ENCODE measurements at places on chromosomes 1 and 21.

- DNase-seq, result no peak
These were observed 13.1 kb upstream of the CASQ1 start for GRCh38 chr1:160177231-160177630.

- peak; percentile 65 for DNase-seq
These were observed 12.4 kb downstream of the SKI start for GRCh38 chr1:2240270-2241156.

GRCh38 chr1:21143752-21144151 is 32.9 kb downstream of the EIF4G3 start:
- DNase-seq, result no peak

DNA sequence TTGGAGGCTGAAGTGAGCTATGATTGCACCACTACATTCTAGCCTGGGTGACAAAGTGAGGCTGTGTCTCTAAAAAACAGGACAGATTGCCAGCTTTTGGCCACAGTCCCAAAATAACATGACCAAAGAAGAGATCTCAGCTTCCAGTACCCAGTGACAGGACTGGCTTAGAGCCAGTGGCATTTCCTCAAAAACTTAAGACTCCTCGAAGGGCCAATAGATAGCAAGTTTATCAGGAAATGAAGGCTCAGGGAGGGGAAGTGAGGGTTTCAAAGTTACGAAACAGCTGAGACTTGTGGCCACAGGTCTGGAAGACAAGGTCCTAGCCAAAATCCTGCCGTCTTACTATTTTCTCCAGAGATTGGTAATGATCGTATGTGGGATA is 6.3 kb upstream of the TMEM39B start:
- DNase-seq, result peak; percentile 77

GRCh38 chr1:84525779-84526178 is 19.4 kb upstream of the GNG5 start:
- no peak for DNase-seq

DNA sequence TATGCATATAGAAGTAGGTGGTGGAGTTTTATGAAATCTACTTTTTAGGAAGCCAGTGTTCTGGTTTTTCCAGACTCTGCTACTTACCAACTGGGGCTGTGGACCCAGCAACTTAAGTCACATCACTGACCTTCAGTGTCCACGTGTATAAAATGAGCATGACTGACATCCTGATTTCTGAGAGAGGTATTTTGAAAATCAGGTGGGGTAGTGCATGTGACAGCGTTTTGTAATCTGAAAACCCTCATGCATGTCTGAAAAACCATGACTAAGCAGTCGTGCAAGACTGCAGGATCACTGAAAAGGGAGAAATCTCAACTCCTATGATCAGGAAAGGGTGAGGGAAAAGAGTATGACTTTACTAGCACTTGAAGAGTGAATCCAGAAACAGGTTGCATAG is 26.1 kb downstream of the CR1L start:
- no peak for DNase-seq

- no peak for DNase-seq
These were observed 32.4 kb upstream of the MGST3 start for GRCh38 chr1:165598676-165599059.

- DNase-seq, result peak; percentile 8
These were observed 2.5 kb downstream of the ZCCHC17 start for GRCh38 chr1:31299365-31299764.

- DNase-seq, result no peak
These were observed 3.2 kb downstream of the ZP4 start for GRCh38 chr1:237887542-237887941.

DNA sequence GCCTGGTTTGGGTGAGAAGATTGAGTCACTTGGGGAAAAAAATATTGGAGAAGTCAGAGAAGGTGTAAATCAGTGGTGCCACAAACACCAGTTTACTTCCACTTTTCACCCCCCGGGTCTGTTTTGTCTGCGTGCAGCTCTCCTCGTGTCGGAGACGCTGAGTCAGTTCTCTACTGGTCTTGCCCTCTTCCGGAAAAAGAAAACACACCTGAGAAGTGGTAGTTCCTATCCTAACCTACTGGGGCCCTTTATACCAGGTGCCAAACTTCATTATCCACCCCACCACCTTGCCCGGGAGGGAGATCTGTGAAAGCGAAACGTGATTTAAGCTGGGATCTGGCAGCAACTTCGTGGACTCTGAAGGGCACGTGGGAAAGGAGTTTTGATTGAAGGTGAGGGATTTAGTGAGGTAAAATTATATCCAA is 855 bp upstream of the IVNS1ABP start:
- peak; percentile 27 for DNase-seq

DNA sequence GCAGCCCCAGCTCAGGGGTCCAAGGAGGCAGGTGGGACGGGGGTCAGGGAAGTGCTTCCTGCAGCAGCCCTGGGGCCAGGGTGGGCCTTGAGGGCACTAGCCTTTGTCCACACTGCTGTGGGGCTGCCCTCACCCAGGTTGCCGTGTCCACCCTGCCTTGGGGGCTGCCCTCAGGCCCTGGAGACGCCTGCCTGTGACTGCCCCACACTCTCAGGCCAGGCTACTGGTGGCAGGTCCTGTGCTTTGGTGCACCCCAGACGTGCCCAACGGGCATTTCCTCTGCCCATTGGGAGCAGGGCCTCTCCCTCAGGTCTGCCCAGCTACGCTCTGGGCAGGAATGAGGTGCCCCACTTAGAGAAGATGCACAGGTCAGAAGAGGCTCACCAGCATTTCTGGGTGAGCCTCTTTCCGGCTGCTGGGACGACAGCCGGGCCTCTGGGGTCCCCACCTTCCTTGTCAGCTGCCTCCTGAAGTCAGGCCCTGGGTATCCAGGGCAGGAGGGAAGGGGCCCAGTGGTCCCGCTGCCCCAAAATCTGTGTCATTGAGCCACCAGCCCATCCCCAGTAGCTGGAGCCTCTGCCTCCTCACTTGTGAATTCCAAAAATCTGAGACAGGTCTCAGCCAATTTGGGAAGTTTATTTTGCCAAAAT is 2.7 kb upstream of the MMEL1 start:
- DNase-seq, result no peak

GRCh38 chr1:187903223-187903622 is 1074.5 kb downstream of the PLA2G4A start:
- no peak for DNase-seq

DNA sequence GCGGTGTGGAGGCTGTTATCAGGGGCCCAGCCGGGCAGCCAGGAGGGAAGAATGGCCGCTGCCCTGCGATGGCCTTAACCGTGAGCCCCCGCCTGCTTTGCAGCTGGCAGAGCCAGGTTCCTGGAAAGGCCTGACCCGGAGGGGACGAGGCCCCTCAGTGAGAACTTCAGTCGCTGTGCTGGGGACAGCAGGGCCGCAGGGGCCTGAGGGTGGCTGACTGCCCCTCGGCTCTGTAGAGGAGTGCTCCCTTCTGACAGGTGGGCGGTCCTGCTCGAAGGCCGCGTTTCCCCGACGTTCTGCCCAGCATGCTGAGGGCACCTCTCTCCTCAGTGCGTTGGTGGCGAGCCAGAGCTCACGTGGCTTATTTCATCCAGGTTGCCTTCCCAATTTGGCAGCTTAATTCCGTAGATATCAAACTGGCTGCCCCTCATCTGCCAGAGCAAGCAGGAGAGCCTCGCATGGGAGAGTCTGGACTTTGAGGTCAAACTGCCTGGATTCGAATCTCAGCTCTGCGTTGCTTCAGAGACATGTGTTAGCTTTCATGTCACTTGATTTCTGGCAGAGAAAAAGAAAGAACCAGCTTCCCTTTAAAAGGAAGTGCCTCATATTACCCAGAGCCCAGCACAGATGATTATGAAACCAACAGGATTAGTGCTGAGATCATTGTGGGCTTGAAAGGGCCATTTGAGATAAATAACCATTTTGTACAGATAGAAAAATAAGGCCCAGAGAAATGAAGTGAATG is 239.8 kb downstream of the SDCCAG8 start:
- DNase-seq, result peak; percentile 79

- no peak for DNase-seq
These were observed 179.9 kb downstream of the ADSS2 start for GRCh38 chr1:244271691-244272308.

- no peak for DNase-seq
These were observed 18.6 kb upstream of the PTPRC start for GRCh38 chr1:198620218-198620617.

DNA sequence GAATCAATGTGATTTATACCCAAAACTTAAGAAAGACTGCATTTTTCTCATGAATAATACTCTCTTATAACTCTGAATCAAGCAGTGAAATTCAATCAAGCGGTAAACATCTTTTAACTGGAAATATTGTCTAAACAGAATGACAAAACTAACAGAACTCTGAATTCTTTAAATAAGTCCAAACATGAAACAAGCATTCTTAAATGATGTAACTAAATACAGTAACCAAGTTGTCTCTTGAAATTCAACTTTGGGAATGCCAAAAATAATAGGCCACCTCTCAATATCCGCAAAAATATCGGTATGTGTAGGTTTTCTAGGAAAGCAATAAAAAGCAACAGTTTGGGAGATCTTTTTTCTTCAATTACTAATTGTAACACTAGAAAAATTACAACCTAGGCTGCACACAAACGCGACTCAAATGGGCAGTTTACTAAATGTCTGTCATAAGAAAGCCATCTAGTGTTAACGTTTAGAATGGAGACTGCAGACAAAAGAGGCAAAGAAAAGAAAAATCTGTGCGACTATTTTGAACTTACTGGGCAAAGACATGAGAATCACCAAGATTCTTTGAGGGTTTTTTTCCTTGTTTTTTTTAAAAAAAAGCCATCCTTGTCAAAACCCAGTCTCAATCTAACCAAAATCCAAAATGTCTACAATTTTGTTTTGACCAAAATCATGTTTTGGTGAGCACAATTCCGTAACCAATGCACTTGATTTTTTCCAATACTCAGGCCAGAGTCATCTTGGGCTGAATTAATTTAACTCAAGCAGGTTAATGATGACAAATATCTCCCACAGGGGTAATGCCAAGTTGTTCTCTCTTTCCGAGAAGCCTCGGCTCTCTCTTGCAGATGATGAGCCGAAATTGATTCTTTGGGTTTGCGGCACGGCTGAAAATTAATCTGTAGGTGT is 1.3 kb downstream of the SIPA1L2 start:
- peak; percentile 54 for DNase-seq

GRCh38 chr1:180720753-180721152 is 88.9 kb downstream of the XPR1 start:
- DNase-seq, result no peak

DNA sequence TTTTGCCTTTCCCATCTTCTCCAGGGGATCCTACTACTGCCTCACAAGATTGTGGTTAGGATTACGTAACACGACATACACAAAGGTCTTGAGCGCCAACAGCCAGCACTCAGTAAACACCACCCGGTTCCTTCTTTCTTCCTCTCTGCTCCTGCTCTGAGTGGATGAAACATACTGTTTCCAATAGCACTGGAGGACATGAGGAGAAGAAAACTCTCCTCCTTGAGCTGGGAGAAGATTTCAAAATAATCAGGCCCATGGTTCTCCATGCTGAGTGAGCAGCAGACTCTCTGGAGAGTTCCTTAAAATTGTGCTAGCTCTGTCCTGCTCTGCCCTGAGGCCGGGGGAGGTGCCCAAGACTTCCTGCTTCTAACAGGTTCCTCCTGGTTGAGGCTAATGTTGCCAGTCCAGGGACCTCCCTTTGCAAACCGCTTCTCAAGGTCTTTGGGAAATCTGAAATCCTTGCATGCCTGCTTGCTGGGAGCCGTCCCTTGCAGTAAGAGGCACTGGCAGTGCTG is 29.4 kb upstream of the MX1 start:
- DNase-seq, result no peak

- peak; percentile 86 for DNase-seq
These were observed 32.5 kb upstream of the COL6A2 start for GRCh38 chr21:46065215-46065913.

DNA sequence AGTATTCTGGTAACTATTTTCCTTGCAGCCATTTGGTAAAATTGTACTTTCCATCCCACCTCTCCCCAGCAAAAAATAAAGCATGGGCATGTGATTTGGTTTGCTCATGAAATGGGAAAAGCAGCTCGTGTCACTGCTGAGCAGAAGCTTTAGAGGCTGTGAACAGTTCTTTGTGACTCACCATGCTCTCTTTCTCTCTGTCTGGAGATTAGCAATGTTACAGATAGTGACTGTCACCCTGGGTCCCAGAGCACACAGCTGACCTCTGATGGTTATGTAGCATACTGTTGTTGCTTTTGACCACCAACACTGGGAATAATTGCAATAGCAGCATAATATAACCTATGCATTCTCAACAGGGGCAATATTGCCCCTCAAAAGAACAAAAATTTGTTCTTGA is 70.6 kb downstream of the RGS2 start:
- no peak for DNase-seq

GRCh38 chr1:91507328-91507727 is 6.7 kb downstream of the CDC7 start:
- no peak for DNase-seq

DNA sequence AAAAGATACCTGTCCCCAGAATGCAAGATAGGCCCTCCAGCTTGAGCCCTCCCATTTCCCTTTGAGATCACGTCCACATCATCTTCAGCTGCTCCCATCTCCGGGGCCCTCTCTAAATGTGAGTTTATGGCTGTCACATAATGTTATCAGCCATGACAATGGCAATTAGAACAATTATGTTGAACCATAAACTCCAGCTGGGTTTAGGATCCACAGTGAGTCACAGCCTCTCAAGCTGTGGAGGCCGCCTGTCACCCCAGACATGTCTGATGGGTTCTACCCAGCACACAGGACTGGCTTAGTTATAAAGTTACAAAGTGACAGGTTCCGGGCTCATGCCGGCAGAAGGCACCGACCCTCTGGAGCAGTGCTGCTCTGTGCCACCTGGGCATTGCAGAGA is 597.3 kb downstream of the PTPRU start:
- no peak for DNase-seq

DNA sequence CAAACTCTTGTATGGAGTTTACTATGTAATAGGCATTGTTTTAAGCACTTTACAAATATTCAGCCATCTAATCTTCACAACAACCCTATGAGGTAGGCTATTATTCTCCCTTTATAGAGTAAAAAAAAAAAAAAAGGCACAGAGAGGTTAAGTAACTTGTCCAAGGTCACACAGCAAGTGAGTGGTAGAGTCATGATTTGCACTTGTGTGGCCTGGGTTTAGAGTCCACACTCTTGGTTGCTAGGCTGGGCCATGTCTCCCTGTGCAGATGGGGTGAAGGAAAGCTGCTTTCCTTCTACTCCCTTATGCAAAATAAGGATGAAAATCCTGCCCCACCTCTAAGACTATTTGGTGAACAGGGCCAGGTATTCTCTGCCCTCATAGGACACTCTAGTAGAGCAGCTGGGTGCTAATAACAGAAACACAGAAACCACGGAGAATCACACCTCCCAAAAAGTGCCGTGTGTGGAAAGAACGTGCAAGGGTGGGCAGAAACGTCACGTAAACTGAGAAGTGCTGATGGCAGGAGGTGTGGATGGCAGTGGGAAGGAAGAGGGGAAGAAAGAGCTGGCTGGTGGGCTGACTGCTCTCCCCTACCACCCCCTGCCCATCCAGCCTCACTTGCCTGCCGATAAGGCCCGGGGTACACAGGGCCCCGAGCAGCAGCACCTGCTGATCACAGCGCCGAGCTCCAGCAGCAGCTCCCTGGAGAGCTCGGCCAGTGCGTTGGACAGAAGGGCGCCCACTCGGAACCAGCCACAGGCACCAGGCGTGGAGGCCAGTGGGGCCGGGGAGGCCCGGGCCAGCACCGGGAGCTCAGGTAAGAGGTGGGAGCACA is 28.3 kb upstream of the VPS13D start:
- DNase-seq, result no peak
